Uterus (tissue), 4 donors: ENCODE measurements at places on chromosomes 5 and 9.

- DNase-seq = peak; percentile 74
Measured at GRCh38 chr9:22446589-22446949, at the start of gene DMRTA1. Gene DMRTA1, plus strand, starts transcription at chr9:22446824. Its CDS starts 242 bp downstream, at chr9:22447066.

DNA sequence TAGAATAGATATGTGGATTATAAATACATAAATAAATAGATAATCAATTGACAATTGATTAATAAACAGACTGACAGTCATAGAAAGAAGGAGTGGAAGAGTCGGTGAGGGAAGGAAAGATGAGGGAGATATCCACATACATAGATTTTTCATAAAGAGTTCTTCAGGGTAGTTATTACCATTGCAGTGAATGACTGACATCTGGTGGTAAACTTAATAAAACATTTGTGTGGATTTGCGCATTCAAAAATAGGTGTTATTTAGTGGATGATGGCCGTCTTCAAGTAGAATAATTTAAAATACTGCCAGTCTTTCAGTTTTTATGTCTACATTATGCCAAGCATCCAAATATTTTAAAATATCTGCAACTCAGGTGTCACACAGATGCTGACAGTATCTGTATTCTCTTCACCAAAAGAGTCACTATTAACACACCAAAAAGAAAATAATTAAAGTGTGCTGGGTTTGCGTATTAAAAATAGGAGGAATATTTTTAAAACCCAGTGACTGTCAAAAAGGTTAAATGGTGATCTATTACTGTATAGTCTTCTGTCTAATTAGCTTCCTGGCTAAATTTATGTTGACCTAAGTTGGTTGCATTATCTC lies 78.8 kb downstream of the GIN1 start:
- no peak for DNase-seq

DNA sequence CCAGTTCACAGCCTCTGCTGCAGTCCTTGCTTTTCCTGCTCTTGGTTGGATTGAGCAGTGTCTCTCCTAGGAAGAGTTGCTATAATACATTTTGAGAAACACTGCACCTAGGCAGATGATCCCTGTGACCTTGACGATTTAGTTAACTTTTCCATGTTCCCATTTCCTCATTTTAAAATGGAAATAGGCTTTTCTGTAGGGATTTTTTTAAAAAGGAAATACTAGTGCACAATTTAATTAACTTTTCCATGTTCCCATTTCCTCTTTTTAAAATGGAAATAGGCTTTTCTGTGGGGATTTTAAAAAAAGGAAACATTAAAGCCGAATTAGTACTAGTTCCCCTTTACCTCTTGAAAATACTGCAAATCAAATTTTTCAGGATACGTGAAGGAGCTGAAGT lies 4.7 kb downstream of the ATP6V0E1 start:
- DNase-seq = no peak

DNA sequence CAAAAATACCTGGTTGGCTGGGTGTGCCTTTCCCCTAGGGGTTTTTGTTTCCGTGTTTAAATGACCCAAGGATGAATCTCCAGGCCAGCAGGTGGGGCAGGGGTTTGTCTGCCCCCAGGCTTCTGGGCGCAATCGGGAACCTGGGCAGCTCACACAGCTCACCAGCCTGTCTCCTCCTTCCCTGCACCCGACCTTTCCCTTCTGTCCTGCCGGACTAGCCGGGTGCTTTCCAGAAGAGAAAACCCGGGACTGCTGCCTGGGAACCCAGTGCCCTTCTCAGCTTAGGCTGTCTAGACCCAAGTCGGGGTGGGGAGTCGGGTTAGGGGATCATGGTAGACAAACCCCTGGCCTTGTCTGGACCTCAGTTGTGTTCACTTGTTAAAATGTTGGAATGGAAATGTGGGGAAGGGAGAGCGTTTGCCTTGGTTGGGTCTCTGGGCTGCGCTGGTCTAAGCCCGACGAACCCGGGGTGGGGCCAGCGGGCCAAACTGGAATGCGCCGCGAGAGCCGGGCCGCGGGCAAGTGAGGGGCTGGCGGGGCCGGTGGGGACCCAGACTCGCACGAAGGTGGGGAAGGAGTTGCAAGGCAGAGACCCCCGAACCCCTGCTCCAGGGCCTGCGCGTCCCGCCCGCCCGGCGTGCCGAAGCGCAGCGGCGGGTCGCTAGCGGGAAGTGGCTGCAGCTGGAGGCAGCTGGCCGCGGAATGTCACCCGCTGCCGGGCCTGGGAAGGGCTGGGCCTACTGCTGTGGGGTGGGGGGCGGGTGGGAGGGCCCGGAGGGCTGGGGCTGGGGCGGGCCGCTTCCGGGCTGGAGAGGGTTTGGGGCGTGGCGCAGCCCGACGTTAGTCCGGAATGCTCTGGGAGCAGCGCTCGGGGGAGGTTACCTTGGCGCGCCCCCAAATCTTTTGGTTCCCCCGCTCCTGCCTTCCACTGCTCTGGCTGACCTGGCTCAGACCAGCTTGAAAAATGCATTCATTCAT lies 84.6 kb downstream of the DAB2IP start:
- DNase-seq = peak; percentile 87

- no peak for DNase-seq
Measured at GRCh38 chr9:103991698-103992097, 102.4 kb upstream of the SMC2 start.

- no peak for DNase-seq
Measured at GRCh38 chr5:133927300-133928180, 40.9 kb downstream of the C5orf15 start.

DNA sequence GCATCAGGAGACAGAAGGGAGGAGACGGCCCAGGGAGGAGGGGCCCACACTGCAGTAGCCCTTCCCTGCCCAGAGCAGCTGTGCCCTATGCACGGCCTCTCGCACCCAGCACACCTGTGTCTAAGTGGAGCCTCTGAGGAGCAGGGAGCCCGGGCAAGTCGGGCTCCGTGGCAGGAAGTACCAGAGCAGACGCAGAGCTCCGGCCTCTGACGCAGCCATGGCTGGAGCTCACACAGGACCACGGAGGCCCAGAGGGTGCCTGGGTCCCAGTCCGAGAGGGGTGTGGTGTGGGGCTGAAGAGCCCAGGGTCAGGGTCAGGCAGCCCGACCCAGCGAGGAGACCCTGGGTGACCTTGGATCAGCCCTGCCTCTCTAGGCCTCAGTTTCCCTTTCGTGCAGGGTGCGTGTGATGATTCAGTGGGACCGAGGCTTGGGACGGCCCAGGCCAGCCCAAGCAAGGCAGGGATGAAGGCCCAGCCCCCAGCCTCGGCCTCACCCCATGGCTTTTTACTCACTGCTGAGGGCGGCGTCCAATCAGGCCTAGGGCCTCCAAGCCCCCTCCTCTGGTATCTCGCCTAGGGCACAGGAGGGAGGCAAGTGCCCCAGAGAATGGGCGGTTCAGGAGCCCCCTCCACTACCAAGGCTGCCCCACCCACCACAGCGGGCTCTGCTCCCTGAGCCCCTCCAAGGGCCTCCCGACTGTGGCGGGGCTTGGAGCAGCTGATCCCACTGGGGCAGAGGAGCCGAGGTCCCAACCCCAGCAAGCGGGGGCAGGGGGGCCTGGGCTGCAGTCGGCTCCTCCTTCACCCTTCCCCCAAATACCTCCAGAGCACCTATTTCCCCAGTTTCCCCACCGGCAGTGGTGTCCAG lies 4.3 kb upstream of the AGPAT2 start:
- DNase-seq = no peak

GRCh38 chr5:103744159-103744558 lies 181.6 kb upstream of the NUDT12 start:
- DNase-seq = no peak

- no peak for DNase-seq
Measured at GRCh38 chr9:71263451-71263850, 142.0 kb upstream of the TRPM3 start.

DNA sequence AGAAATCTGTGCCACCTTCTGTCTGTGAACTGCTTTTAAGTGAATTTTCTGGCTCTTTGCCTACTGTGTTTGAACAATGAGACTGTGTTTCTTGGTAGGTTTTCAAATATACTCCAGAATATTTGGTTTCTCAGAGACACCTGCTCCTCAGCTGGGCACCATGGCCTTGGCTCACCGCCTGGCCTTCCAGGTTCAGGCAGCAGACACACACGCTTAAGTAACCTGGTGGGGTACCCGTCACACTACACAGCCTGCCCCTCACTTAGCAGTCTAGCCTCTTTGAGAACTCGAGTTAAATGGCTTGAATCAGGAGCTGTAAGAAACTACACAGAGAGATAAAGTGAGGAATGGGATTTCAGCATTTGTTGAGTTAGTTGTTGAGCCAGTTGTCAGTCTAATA lies 530.5 kb downstream of the MTRR start:
- no peak for DNase-seq

DNA sequence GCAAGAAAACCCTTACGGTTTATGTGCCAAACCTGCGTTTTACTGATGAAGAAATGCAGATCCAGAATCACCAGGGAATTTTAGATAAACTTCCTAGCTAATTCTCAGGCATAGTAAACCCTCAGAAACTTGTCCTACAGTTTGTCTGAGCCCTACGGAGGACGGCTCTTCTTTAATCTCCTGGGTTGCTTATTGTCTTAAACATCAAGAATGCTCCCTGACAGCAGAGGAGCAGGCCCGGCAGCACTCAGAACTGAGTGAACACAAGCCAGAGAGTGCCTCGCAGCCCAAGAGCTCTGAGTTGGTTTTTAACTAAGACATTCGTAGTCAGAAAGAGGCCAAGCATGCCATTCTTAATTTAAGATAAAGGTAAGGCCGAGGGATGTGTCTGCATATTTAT lies 114.7 kb upstream of the ERCC6L2 start:
- no peak for DNase-seq

DNA sequence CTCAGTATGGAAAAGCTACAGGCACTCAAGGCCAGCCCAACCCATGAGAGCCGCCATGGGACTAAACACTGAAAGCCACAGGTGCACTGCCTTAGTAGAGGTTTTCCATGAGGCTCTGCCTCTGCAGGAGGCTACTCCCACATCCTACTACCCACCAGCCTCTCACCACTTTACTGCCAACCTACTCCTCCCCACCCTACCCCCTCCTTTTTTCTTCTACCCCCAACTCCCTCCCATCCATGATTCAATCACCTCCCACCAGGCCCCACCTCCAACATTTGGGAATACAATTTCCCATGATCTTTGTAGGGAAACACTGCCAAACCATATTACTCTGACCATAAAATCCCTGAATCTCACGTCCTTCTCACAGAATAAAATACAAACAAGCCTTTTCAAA lies 101.6 kb upstream of the CTSV start:
- DNase-seq = no peak

DNA sequence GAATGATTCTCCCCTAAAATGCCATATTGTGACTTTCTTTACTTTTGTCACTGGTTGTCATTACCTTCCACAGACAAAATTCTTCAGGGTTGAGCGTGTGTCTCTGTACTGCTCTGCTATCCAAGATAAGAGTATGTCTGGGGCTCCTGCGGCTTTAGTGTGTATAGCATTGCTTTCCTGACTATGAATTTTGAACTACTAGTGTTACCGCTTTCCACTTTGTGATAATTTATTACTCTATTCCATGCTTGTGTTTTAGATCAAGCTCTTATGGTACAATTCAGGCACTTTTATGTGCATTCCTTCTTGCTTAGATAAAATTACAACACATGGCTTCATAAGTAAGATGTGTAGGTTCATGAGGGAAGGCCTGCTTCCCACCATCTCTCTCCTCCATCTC lies 51.5 kb upstream of the MEF2C start:
- DNase-seq = no peak

DNA sequence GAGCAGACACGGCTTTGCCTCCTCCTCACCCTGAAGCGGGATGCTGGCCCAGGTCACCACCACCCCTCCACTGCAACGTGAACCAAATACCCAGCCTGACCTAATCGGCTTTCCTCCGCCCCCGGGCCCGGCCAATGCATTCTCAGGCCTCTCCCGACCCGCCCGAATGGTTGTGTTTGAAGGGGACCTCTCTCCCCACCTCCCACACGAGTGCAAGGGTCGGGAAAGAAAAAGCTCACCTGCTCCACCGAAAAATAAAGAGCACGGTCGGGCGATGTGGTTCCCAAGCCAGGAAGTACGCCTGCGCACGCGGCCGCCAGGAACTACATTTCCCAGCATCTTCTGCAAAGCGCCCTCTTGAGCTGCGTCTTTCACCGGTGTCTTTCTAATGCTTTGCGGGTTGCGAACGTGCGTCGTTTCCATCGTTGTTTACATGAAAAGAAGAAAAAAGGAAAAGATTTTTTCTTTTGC lies at the start of gene ZNF883:
TSS of gene ZNF883 (minus strand) at position 282 of the 471 bp plus-strand sequence.
- peak; percentile 53 for DNase-seq

- DNase-seq = no peak
Measured at GRCh38 chr9:131096269-131097125, at the start of gene AIF1L. Gene AIF1L, plus strand, starts transcription at chr9:131096531. Its CDS starts 99 bp downstream, at chr9:131096630.

- DNase-seq = peak; percentile 17
Measured at GRCh38 chr5:145681686-145682085, 153.5 kb downstream of the PRELID2 start.

GRCh38 chr5:175582697-175583096 lies 75.2 kb upstream of the HRH2 start:
- DNase-seq = no peak
